Progenitor cell of endocrine pancreas (in vitro differentiated cells): ENCODE measurements at places on chromosomes 1 and 21.

- no peak for DNase-seq
These were observed 69.8 kb downstream of the SLC35A3 start for GRCh38 chr1:100039591-100039990.

- no peak for DNase-seq
These were observed 593.4 kb downstream of the PTPRU start for GRCh38 chr1:29829448-29830344.

DNA sequence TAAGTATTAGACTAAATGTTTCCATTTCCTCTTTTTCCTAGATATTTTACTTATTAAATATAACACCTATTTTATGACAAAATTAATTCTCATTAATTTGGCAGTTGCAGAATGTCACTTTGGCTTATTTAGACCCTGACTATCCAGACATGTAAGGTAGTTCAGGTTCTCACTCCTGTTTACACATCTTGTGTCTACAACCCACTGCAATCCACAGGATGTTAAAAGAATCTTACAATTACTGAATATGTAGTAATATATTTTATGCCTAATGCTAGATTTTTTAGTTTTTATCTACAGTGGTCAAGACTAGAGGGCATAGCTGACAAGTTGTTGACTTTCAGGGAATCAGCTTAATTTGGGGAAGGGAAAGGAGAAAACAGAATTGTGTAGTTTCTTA lies 346.7 kb downstream of the USP25 start:
- DNase-seq: no peak

DNA sequence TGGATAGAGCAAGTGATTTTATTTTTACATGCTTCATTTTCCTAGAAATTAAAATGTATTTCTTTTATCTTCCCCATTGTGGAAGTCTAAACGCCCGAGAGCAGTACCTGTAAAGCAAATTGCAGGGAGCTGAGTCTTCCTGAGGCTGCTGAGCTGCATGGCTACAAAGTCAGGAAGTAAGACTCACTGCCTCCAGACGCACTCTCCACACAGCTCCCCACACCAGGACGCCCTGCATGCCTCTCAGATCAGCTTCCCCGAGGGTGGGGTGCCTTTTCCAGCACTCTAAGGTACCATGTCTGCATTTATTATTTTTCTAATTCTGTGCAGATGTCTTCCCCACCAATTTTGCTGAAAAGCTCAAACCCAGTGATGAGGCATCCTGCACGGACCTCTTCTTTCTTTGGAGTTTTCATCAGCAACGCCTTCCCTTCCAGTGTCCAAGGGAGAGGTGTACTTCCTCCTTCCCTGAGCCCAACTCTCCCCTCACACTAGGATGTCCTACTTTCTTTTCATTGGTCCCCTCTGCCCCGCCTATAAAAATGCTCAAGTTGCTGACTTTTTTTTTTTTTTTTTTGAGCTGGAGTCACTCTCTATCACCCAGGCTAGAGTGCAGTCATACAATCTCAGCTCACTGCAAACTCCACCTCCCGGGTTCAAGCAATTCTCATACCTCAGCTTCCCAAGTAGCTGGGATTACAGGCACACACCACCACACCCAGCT lies 114.7 kb downstream of the PCNX2 start:
- DNase-seq: no peak

DNA sequence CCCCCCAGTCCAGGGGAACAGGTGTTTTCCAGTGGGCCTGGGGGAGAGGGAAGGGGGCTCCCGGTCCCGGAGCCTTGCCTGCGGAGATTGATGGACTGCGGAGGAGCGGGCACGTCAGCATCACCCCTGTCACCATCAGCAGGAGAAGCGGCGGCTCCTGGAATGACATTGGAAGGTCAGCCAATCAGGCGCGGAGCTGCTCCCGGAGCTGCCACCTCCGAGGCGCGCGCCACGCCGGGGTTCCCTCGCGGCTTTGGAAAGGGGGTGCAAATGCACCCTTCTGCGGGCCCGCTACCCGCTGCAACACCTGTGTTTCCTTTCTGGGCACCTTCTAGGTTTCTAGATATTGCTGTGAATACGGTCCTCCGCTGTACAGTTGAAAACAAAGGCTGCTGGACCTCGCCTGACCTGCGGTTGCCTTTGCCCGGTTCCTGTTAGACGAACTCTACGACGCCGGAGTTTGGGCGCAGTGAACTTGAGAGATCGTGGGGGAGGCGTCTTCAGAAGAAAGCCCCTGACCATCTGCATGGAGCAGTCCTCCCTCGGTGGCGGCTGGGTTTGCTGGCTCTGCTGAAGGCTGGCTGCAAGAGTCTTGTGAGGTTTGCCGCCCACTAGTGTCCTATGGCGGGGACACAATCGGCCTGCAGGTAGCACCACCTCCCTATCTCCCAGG lies 5.3 kb downstream of the DSCAM start:
- peak; percentile 69 for DNase-seq

DNA sequence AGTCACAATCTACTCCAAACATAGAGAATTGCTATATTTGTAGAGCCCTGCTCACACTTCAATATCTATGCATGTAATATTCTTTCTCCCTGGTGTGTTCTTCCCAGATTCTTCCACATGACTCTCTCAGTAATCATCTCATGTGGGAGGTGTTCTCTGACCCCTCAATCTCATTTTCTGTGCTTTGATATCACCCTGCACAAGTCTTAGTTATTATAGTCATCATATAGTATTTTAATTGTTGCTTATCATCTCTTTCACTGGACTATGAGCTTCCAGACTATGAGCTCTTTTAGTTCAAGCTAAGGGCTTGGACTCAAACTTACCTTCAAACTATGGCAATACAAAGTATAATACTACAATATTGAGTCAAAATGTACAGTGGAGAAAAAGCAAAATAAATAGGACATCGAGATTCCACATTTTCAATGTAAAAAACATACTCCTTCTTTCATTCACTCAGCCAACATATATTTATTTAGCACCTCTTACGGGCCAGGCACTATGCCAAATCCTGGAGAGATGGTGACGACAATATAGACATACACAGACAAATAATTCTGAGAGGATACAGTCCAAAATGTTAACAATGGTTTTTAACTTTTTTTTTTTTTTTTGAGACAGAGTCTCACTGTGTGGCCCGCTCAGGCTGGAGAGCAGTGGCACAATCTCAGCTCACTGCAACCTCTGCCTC lies 12.7 kb downstream of the TESK2 start:
- DNase-seq: no peak

- no peak for DNase-seq
These were observed 1.5 kb upstream of the FCMR start for GRCh38 chr1:206923009-206923960.

- DNase-seq: no peak
These were observed 37.7 kb upstream of the ATG4C start for GRCh38 chr1:62746086-62746808.

DNA sequence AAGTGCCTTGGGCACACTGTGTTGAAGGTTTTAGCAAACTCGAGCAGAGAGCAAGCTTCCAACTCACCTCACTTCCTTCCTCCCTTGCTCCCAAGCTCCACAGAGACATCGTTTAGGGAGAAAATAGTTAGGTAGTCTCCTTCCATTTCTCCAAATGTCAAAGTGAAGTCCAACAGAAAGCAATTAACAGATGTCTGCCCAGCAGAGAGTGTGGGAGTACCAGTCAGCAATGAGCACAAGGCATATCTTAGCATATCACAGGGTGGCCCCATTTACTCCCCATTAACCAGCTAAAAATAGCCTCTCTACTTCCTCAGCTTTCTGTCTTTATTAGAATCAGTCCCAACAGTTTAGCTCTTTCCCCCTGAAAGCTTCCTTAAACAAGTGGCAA lies 334.2 kb upstream of the CAMK1G start:
- no peak for DNase-seq

DNA sequence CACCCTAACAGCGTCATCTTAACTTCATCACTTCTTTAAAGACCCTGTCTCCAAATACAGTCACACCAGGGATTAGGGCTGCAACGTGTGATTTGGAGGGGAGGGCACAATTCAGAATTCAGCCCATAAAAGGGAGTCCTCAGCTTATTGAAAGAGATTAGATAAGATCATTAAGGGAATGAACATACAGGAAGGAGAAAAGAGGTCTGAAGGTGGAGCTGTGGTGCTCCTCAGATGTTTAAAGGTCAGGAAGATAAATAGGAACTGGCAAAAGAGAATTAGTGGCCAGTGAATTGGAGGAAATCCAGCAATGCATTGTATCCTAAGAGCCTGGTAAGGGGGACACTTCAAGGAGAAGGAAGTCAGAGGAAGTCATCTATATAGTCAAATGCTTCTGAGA lies 113.5 kb downstream of the PROX1 start:
- DNase-seq: no peak

GRCh38 chr1:20080441-20081352 lies 10.7 kb downstream of the PLA2G5 start:
- DNase-seq: no peak

DNA sequence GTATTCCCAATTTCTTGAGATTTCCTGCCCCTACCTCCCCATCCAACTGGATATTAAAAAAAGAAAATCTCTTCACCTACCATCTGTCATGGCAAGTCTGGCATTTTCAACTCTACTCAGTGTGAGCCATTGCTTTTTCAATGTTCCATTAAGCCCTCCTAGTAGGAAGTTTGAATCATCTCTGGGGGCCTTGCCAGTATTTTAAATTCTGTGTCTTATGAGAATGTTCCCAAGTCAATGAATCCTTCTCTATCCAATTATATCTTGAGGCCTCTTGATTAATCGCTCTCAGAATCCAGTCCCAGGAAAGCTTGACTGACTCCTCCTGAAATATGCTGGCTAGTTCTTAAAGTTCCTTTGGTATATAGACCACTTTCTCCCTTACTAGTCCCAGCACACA lies 91.5 kb downstream of the NGF start:
- no peak for DNase-seq

DNA sequence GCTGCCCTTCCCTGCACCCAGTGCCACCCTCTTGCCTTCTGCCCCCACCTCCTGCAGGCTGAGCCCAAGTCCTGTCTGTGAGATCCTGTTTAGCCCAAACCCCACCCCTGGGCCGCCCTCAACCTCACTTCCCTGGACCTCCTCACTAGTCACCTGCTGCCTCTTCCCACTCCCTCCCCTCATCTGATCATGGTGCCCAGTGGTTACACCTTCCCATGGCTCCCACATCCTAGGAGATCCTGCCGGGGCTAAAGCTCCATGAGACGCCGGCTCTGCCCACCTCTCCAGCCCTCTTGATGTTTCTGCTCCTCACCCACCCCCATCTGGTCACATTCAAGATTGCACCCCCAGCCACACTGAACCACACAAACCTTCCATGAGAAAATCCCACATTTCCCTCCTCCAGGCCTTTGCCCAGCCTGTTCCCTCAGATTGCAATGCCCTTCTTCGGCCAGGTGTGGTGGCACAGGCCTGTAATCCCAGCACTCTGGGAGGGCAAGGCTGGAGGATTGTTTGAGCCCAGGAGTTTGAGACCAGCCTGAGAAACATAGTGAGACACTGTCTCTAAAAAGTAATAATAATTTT lies 17.0 kb downstream of the TTC39A start:
- no peak for DNase-seq

- no peak for DNase-seq
These were observed 73.2 kb downstream of the SSBP3 start for GRCh38 chr1:54332781-54333585.

- no peak for DNase-seq
These were observed 119.2 kb downstream of the ITSN1 start for GRCh38 chr21:33761441-33762036.

- no peak for DNase-seq
These were observed 9.6 kb downstream of the DAP3 start for GRCh38 chr1:155698382-155699038.

- DNase-seq: peak; percentile 79
These were observed at the start of gene TAF13 for GRCh38 chr1:109075531-109076490. Gene TAF13 (minus strand): TSS chr1:109076003. CDS start chr1:109075947, 56 bp downstream.

GRCh38 chr21:35614396-35614921 lies 445.9 kb downstream of the SETD4 start:
- DNase-seq: no peak

DNA sequence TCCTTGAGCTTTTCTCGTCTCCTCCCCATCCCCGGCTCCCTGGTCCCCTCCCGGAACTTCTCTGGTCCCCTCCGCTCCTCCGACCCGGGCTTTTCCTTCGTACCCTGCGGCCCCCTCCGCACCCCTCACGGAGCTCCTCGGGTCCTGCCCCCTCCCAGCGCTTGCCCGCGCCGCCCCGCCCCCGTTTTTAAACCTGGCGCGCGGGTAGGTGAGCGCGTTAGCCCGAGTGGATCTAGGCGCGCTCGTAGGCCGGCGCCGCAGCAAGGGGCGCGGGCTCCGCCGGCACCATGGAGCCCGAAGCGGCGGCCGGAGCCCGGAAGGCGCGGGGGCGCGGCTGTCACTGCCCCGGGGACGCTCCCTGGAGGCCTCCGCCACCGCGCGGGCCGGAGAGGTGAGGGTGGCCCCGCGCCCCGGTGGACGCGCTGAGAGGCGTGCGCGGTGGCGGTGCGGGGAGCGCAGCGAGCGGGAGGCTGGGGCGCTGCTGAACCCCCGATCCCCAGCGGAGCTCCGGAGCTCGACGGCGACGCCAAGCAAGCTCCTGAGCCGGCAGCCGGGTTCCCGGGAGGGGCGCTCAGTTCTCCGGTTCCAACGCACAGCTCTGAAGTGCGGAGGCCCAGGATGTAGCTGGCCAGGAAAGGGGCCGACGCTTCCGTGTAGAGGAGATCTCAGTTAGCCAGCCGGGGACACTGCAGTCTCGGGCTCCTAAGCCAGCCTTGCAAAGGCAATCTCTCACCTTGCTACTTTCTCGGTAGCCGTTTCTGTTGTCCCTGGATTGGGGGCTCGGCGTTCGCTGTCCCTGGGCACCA lies at the start of gene RIPPLY3:
RIPPLY3 (plus strand) TSS at position 217 of the 806 bp plus-strand sequence; CDS start at position 288, 71 bp downstream.
- peak; percentile 28 for DNase-seq

- no peak for DNase-seq
These were observed 52.9 kb upstream of the ATP2B4 start for GRCh38 chr1:203573730-203574129.

GRCh38 chr21:16082038-16082816 lies 352.4 kb downstream of the USP25 start:
- DNase-seq: no peak

- no peak for DNase-seq
These were observed 178.6 kb downstream of the BACH1 start for GRCh38 chr21:29477347-29477746.

- no peak for DNase-seq
These were observed 6.6 kb upstream of the ZNF669 start for GRCh38 chr1:247110627-247111258.
